ENCODE measurements at places on chromosomes 16 and 17. TPM values are rescaled to one million over a fixed set of nuclear protein-coding genes. Genes with fewer than 3 reads are reported as not detected.

The KRTAP4-3 gene
- 2.0 TPM for total RNA-seq

The ITGAX gene
- total RNA-seq, result 3.3 TPM

The PRSS36 gene
- 0.99 TPM for total RNA-seq

The TMEM204 gene
- total RNA-seq, result 6.2 TPM

The CLEC3A gene
- total RNA-seq, result not detected

GRCh38 chr16:73036074-73036826 lies 11.7 kb downstream of the ZFHX3 start:
- no peak for DNase-seq

GRCh38 chr16:57704011-57704904 lies 9.7 kb downstream of the DRC7 start:
- no peak for DNase-seq

DNA sequence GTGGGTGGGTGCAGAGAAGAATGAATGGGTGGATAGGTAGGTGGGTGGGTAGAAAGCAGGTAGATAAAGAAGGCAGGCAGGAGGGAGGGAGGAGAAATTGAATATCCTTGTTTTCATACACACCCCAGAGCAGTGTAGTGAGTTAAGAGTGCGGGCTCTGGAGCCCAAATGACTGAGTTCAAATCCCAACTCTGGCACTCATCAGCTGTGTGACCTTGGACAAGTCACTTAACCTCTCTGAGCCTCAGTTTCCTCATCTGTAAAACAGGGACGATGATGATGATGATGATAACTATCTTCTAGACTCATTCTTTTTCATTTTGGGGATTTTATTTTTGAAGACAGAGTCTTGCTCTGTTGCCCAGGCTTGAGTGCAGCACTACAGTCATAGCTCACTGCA lies 2.0 kb upstream of the IL21R start:
- DNase-seq, result no peak

DNA sequence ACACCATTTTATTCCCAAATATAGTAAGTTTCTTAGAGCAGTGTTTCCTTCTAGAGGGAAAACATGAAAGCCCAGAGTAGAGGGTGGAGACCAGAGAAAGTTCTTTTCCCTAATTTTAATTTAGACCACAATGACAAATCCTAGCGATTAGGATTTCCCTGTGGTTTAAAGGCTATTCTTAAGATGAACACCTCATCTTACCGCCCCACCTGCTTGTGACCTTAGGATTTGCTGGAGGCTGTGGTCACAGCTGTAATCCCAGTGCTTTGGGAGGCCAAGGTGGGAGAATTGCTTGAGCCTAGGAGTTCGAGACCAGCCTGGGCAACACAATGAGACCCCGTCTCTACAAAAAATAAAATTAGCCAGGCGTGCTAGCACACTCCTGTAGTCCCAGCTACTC lies 51.1 kb downstream of the GPRC5B start:
- DNase-seq, result no peak

GRCh38 chr16:81852347-81852746 lies 73.3 kb downstream of the PLCG2 start:
- DNase-seq, result no peak

DNA sequence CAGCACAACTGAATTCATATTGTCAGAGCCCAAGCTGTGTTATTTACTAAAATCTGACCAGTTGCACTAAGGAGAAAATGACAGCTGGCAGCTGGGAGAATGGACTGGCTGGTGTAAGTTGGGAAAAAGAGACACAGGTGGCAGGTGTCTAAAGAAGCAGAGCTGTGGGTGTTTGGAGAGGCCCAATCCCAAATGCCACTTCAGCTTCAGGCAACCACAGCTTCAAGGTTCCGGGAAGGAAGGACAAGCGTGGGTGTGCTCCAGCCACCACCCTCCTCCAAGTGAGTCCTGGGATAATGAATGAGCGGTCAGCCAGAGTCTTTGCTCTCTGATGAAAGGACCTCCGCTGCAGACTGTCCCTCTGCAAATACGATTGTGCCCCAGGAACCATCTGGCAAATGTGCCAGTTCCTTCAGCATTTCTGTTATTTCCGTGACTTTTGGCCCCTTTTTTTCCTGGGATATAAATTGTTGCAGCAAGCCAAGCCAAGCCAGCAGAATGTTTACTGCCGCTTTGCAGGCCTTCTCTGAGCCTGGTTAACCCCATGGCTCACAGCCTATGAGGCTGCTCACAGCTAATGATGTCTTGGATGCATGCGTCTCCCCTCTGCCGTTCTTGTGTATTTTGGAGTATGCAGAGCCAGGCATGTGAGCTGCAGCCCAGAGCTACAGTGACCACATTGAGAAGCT lies 9.5 kb upstream of the RHBDL3 start:
- DNase-seq, result no peak

- DNase-seq, result no peak
Measured at GRCh38 chr17:33514369-33514768, 221.3 kb upstream of the ASIC2 start.

GRCh38 chr16:30585022-30585399 lies 486 bp downstream of the ZNF785 start:
- DNase-seq, result no peak

GRCh38 chr16:69270831-69271230 lies 40.3 kb upstream of the VPS4A start:
- no peak for DNase-seq

GRCh38 chr17:6558276-6558675 lies 1.9 kb upstream of the PITPNM3 start:
- DNase-seq, result no peak

GRCh38 chr17:72865954-72866353 lies 226.5 kb downstream of the SLC39A11 start:
- no peak for DNase-seq
